ENCODE measurements at places on chromosomes 7 and 10.

- DNase-seq, result no peak
These were observed 223.2 kb downstream of the MAD1L1 start for GRCh38 chr7:2009541-2010001.

GRCh38 chr7:92647652-92648051, 57.5 kb upstream of the FAM133B start:
- DNase-seq, result no peak

- no peak for DNase-seq
These were observed 18.3 kb upstream of the USP6NL start for GRCh38 chr10:11629731-11630130.

GRCh38 chr7:30739691-30740090, 12.2 kb upstream of the INMT start:
- no peak for DNase-seq
